ENCODE measurements at places on chromosomes 1 and 21.
A peak's percentile ranks its signal among the peaks of the same experiment; 100 is the strongest.

- H3K27me3 ChIP-seq: no peaks in the 10 kb centered on the region
- no peaks in the 10 kb centered on the region for H3K36me3 ChIP-seq
- no peaks in the 10 kb centered on the region for H3K4me1 ChIP-seq
- DNase-seq: no peak
- no peak overlapping the region for H3K27ac ChIP-seq
Measured at GRCh38 chr1:68528243-68528642, 31.4 kb upstream of the DEPDC1 start.

DNA sequence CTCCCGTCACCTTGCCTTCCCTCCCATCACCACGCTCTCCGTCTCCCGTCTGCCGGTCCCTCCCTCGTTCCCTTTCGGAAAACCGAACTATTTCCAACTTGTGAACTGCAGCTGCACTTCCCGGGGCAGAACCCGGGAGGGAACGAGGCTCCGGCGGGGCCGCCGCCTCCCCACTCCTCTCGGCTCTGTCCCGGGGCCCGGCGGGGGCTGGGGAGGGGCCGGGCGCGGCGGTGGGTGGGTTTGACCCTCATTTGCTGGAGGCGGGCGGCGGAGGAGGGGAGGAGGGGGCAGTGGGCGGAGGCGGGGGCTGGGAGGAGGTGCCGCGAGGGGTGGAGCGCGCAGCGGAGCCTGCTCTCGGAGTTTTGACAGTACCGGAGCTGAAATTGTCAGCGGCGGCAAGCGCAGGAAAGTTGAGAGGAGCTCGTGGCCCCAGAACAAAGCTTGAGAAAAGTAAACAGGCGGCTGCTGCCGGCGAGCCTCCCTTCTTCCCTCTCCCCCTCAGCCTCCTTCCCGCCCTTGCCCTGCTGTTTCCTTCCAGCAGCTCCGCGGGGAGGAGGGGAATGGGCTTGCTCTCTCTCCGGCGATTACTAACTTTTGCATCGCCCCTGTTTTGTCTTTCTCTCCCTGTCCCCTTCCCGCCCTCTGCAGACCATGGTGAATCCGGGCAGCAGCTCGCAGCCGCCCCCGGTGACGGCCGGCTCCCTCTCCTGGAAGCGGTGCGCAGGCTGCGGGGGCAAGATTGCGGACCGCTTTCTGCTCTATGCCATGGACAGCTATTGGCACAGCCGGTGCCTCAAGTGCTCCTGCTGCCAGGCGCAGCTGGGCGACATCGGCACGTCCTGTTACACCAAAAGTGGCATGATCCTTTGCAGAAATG, 2.9 kb downstream of the LMO4 start:
- DNase-seq: peak; percentile 77
- H3K4me1 ChIP-seq: peaks cover 23% of the 10 kb centered on the region

- H3K36me3 ChIP-seq: peaks cover 26% of the 10 kb centered on the region
- H3K4me3 ChIP-seq: no peak overlapping the region
- no peaks in the 10 kb centered on the region for H3K4me1 ChIP-seq
- no peak overlapping the region for H3K27ac ChIP-seq
Measured at GRCh38 chr1:26574719-26575251, 45.2 kb downstream of the RPS6KA1 start.

DNA sequence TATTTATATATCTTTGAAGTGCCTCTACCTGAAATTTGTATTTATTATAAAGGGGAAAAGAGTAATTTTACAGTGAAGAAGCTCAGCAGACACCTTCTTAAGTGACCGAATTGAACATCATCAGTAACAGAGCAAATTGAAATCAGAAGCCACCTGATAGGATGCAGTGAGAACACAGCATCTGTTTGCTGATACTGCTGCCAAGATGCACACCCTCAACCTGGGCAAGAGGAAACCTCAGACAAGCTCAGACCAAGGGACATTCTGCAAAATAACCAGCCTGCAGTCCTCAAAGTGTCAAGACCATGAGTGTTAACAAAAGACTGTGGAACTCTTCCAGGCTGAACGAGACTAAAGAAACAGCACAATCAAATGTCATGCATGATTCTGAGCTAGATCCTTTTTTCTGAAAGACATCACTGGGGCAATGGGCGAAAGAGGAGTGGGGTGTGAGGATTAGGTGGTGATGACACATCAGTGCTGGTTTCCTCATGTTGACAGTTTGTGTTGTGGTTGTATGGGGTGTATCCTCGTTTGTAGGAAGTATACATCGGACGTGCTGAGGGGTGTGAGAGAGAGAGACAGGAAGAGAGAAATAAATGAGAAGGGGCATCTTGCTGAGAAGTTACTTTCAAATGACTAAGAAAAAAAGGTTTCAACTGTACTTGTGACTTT, 103.7 kb downstream of the ABCA4 start:
- H3K27ac ChIP-seq: no peak overlapping the region
- peaks cover 8% of the 10 kb centered on the region for H3K4me1 ChIP-seq
- H3K27me3 ChIP-seq: peaks cover 13% of the 10 kb centered on the region
- no peak overlapping the region for H3K4me3 ChIP-seq
- H3K36me3 ChIP-seq: no peaks in the 10 kb centered on the region
- DNase-seq: no peak

GRCh38 chr1:243964915-243965314, 86.2 kb upstream of the ZBTB18 start:
- H3K36me3 ChIP-seq: no peaks in the 10 kb centered on the region
- no peak for DNase-seq
- H3K27me3 ChIP-seq: no peaks in the 10 kb centered on the region
- peaks cover 7% of the 10 kb centered on the region for H3K4me1 ChIP-seq
- no peak overlapping the region for H3K4me3 ChIP-seq

DNA sequence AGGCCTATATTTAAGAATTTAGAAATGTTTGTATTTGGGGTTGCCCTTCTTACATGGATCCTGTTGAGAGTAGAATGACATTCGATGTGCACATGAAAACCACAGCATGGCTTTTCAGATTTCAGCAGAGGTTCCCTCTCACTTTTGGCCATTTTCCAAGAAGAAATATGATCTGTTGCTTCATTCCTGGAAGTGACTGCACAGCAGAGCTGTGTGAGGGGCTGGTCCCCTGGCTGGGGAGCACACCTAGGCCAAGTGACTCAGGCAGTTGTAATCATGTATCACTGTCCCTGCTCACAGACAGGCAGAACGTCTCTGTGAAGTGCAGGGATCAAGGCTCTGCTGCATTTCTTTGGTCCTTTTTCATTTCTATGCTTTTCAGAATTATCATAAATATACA, 32.3 kb downstream of the AGT start:
- H3K27ac ChIP-seq: no peak overlapping the region
- no peak for DNase-seq
- H3K4me3 ChIP-seq: no peak overlapping the region
- H3K27me3 ChIP-seq: no peaks in the 10 kb centered on the region
- no peaks in the 10 kb centered on the region for H3K4me1 ChIP-seq
